ENCODE measurements at places on chromosomes 5 and 9.

DNA sequence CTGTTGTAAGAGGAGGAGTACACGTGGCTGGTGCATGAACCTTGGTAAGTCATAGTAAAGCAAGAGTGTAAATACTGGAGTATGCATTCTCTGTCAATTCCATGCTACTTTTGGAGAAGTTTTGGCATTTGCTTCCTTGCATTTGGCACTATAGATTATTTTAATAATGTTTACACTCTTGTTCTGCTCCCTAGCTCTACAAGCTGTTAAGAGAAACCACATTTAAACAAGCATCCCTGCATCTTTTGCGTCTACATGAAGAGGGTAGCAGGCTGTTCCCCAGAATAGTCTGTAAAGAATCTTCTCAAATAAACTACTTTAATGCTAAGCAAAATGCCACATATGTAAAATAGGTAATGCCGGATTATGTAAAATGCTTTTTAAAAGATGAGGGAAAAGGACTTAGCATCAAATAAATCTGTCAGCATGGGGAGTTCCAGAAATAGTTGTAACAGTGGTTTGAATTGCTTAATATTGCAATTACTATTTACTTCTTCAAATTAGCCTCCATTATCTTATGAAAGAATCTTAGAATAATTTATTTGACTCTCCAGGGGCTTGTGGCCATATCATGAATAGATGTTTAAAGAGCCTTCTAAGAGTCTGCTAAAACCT is 2127.3 kb upstream of the WWC1 start:
- DNase-seq: no peak

DNA sequence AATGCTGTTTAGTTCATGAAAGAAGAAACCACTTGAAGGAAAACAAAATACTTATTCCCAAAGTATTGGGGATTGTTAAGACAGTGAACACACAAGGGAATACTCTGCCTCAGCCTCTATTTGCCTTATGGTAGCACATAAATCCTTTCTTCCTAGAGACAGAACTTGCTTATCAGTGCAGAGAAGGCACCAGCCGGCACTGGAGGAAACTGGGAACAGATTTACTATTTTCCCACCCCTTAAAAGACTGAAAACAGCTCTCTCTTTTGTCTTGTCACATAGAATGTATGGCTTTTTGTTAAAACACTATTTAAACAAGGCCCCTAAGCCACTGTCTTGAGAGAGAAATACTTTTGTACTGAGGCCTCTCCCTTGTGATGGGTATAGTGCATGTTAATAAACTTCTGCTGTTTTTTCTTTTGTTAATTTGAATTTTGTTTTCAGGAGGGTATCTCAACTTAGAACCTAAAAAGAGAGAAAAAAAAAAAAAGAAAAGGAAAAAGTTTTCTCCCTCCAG is 40.7 kb upstream of the EDIL3 start:
- DNase-seq: no peak

GRCh38 chr9:133107961-133108793 is 12.9 kb downstream of the RALGDS start:
- DNase-seq: no peak

DNA sequence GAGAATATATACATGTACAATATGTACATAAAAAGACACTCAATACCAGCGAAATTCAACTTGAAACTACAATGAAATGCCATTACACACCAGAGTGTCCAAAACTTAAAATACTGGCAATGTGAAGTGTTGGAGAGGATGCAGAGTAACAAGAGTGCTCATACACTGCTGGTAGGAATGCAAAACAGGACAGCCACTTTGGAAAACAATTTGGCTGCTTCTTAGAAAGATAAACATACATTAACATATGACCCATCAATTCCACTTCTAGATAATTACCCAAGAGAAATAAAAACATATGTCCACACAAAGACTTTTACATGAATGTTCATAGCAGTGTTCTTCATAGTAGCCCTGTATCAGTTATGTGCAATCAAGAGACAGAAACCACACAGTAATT is 39.4 kb upstream of the BARX1 start:
- no peak for DNase-seq

GRCh38 chr5:67731886-67732285 is 483.7 kb upstream of the PIK3R1 start:
- no peak for DNase-seq

All from DMS79 (cell line).